ENCODE measurements at places on chromosomes 6 and 20.

- DNase-seq = no peak
These were observed 75.4 kb downstream of the FILIP1 start for GRCh38 chr6:75418233-75418632.

DNA sequence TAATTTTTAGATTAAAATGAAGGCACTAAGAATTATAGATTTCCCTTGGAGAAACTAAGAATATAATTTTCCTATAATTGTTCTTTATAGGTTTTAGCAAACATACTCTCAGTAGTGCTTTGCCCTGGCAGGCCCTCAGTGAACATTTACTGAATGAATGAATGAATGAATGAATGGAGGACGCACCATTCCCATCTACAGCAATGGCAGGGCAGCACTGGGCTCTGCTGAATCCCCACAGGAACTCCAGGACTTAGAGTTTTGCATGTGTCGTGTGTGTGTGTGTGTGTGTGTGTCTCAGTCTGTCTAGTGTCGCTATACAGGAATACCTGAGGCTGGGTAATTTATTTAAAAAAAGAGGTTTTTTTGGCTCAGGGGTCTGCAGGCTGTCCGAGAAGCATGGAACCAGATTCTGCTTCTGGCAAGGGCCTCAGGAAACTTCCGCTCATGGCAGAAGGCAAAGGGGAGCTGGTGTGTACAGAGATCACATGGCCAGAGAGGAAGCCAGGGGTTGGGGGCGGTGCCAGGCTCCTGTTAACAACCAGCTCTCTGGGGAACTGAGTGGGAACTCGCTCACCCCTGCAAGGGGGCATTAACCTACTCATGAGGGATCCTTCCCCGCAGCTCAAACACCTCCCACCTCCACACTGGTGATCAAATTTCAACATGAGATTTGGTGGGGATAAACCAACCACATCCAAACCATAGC is 20.1 kb downstream of the RNASET2 start:
- no peak for DNase-seq

GRCh38 chr6:121849477-121849876 is 414.0 kb downstream of the GJA1 start:
- DNase-seq = no peak

DNA sequence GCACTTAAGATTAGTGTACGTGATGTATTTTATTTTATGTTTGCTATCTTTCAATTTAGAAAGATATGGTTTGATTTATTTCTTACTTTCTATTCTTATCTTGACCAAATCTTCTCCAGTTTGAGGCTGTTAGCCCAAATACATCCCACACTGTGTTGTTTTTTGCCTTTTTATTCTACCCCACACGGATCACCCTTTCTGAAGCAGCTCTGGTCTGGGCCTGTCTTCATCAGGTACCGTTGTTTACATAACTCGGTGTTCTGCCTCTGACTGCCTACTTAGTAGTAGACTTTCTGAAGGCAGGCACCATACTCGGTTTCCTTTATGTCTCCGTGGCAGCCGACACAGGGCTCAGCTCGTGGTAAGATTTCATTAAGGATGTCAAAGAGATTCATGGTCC is 95.0 kb downstream of the PHACTR1 start:
- no peak for DNase-seq

All from stimulated activated CD4-positive, alpha-beta T cell treated with anti-CD3 and anti-CD28 coated beads, Interleukin-4, amount 100 ng/mL, for 1 hour (primary cell).